ENCODE measurements at places on chromosomes 13 and 19.

DNA sequence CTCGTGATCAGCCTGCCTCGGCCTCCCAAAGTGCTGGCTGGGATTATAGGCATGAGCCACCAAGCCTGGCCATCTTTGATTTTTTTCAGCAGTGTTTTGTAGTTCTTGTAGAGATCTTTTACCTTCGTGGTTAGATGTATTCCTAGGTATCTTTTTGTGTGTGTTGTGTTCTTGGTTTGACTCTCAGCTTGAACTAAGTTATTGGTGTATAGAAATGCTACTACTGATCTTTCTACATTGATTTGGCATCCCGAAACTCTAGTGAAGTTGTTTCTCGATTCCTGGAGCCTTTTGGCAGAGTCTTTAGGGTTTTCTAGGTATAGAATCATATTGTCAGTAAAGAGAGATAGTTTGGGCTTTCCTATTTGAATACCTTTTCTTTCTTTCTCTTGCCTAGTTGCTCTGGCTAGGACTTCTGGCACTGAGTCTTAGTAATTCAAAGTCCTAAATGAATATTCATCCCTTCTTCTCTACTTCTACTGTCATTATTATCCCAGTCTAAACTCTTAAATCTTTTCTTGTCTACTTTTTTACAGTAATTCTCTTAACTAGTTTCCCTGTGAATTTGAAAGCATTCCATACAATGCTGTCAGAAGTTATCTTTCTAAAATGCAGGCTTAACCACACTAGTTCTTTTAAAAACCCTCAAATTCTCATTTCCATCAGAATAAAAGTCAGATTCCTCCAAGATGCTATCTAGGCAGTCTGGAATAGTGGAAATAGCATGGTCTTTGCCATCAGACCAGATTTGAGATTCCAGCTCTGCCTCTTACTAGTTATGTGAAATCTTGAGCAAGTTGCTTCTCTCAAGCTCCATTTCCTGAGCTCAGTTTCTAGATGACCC is 7.0 kb downstream of the GPR18 start:
- no peak for DNase-seq

- DNase-seq = no peak
These were observed 9.1 kb upstream of the ERVK3-1 start for GRCh38 chr19:58296104-58296503.

DNA sequence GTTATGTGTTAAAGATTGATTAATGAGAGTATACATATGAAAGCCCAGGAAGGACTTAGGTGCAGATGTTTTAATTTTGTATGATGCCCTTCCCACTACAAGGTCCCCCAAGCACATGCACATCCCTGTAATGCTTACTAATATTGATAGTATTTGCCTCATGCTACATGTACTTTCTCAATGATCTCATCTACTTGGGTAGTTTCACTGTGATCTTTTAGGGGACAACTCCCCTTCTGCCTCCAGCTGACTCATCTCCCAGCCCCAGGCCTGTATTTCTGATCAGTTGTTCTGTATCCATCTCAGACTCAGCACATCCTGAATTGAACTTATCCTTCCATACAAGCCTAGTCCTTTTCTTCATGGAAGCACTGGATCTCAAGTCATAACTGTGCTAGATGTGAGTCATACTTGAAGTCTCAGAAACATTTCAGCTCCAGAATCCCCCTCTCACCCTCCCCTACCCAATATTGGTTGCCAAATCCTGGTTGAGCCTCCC is 49.4 kb upstream of the INTS6 start:
- DNase-seq = no peak

DNA sequence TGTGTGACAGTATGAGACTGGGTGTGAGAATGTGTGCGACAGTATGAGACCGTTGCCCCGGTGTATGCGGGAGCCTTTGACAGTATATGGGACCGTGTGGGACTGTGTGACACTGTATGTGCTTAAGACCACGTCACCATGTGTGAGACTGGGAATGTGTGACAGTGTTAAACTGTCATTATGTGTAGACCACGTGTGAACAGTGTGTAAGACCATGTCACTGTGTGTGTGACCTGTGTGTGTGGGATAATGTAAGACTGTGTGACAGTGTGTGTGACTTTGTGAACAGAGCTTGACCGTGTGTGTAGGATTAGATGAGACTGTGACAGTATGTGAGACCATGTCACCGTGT is 549 bp downstream of the ZNF583 start:
- DNase-seq = no peak

DNA sequence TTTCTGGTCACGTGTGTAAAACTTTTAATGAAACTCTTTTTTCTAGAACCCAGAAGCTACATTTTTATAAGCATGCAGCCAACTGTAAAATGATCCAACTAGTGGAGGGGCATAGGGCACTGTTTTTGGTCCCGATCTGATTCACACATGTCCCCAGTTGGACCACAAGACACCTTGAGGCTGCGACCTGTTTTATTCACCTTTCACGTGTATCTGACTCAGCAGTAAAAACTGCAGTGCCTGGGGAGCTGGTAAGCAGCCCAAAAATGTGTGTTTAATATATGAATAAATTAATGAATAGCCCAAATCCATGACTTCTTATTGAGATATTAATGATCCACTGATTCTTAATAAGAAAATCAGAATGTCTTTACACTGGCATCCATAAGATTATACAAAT is 140.4 kb downstream of the COL4A1 start:
- peak; percentile 39 for DNase-seq

Data from PC-3 (cell line).